ENCODE measurements at places on chromosomes 13 and 19. TPM values are rescaled to one million over a fixed set of nuclear protein-coding genes. Genes with fewer than 3 reads are reported as not detected.

DNA sequence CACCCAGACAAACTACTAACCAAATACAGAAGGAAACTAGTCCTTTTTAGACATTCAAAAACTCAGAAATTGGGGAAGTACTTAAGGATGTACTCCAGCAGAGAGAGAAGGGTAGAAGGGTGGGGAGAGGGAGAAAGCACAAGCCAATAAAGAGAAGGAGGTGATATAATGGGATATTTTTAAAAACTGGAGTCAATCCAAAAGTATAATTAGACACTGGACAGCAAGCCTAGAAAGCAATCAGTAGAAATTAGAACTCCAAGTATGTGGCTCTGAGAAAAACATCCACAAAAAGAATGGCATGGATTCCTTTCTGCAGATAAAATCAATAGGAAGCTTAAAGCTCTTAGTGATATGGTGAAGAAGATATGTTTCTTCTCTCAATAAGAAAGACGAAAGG is 55.8 kb downstream of the PEPD start:
- no peak for DNase-seq

DNA sequence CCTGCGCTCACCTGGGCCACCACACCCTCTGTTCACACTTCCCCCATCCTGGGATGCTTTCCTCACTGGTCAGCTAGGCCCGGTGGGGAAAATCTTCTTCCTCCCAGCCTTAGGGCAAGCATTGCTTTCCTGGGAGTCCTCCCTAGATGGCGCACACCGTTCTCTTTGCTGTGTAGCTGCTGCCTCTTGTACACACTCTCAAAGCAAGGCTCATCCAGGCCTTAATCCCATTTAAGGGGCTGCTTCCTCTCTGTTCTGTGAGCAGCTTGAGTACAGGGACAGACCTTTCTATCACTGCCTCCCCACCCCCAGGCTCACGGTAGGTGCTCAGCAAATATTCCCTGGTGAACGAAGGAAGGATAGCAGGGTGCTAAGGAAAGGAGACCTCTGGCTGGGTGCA is 11.1 kb downstream of the SLC7A10 start:
- no peak for DNase-seq

DNA sequence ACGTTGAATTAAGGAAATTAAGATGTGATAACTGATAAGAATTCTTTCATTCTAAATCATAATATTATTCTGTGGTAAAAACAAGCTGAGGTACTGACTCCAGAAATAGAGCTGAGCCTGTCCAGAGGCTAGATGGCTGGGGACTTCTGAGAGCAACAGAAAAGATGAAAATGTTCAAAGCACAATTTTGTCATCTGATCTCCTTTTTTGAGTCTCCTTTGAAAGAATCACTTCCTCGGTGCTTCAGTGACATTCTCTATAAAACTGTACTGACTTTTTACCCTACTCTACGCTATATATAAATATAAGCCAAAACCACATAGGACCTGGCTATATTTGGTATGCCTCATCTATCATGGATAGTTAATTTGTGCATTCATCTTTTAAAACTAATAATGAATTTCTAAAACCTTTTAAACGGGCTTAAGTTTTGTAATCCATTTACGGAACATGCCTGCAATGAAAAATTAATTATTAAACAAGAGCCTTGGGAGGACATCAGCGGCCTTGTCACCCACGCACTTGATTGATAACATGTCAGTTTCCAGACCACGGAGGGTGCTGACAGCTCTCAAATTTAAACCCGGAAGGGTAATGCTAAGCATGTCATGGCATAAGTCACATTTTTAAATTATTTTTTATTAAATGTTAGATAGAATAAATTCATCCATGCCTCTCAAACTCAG is 235.5 kb downstream of the PCDH9 start:
- no peak for DNase-seq

DNA sequence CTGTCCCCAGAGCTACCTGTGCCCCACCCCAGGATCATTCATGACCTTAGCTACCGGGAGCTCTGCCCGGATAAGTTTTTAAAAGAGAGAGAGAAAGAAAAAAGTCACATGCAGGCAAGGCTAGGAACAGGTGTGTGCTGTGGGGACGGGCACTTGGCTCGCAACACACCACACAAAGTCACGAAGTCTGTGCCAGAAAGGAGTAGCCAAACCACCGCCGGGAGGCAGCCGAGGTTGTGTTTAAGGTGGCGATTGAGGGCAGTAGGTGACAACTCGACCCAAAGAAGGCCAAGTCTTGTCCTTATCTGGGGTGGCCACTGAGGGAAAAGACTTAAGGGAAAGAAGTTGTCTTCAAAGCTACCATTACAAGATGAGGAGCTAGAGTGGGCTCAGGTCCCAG is 4.6 kb upstream of the TSHZ3 start:
- peak; percentile 36 for DNase-seq

DNA sequence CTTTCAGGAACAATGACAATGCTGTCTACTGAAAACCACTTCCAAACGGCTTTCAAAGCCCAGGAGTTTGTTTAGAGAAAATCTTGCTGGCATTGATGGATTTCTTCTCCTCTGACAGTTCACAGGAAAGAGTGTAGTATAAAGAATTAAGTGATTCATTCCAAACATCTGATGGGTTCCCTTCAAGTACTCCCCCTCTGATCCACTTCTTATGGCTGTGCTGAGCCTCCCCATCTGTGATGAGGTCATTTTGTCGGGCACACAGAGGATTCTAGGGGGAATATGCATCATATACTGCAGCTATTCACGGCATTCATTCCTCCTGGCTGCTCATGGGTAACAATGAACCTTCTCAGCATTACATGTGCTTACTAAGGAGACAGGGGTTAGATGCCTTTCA is 107.9 kb downstream of the RGCC start:
- no peak for DNase-seq

DNA sequence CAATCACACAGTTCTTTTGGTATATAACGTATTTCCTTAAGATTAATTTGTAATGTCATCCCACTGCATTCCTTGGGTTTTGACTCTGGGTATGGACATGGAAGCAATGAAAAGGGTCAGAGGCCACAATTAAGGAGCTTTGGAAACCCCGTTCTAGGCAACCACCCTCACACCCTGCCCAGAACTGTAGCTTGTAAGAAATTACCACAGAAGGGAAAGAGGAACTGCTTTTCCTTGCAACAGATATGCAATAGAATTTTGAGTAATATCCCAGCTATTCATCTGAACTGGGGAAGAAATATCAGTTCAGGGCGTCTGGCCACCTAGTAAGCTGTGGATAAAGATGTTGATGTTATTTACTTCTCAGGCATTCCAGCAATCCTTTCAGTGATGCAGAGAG is 985 bp upstream of the CLC start:
- no peak for DNase-seq

DNA sequence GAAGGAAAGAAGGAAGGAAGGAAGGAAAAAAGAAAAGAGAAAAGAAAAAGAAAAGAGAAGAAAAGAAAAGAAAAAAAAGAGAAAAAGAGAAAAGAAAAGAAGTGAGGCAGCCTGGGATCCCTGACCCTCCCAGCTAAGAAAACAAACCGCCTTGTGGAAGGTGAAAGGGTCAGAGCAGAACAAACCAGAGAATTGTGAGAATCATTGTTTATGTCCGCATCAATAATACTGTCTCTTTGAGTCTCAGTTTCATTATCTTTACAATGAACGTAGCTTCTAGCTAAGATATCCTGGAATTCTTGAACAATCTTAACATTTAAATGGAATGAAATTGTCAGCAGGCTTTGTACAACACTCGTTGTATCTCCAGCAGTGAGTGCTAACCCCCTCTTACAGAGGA is 66.4 kb upstream of the SERP2 start:
- no peak for DNase-seq

ZNF98 gene
- total RNA-seq, result not detected

ZNF433 gene
- total RNA-seq, result 0.27 TPM

PEAK3 gene
- total RNA-seq, result not detected

All from activated CD4-positive, alpha-beta memory T cell treated with anti-CD3 and anti-CD28 coated beads for 36 hours (primary cell).